H1 (cell line): ENCODE measurements at places on chromosomes 2 and 18. TPM values are rescaled to one million over a fixed set of nuclear protein-coding genes. Genes with fewer than 3 reads are reported as not detected.
A peak's percentile ranks its signal among the peaks of the same experiment; 100 is the strongest.

GRCh38 chr2:70712916-70713315 is 55.1 kb downstream of the ADD2 start:
- no peak for DNase-seq
- H3K4me1 ChIP-seq, result no peaks in the 10 kb centered on the region

DNA sequence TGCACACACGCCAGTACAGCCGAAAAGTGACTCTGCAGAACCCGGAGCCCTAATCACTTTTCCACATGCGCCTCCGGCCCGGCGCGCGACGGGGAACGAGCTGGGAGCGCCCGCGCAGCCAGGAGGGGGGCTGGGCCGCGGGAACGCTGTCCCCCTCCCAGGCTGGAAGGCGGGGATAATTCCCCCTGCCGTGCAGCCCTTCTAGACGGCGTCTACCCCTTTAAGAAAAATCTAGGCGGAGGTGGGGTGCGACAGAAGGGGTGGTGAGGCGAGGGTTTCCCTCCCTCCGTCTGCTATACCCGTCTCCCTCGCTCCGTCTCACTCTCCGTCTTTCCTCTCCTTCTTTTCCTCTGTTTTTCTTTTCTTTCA is 2.4 kb downstream of the CYP26B1 start:
- DNase-seq, result no peak
- H3K4me3 ChIP-seq, result peak overlapping the region; percentile 34
- H3K36me3 ChIP-seq, result no peaks in the 10 kb centered on the region

CUL3 gene
- 111 and 113 TPM in 2 replicates for total RNA-seq

- H3K4me1 ChIP-seq, result peaks cover 10% of the 10 kb centered on the region
- H3K4me3 ChIP-seq, result peak overlapping the region; percentile 3; the same call in 1 of the 2 replicates
- no peaks in the 10 kb centered on the region for H3K36me3 ChIP-seq
- H3K27ac ChIP-seq, result no peak overlapping the region
Measured at GRCh38 chr2:71001981-71002570, 7.4 kb upstream of the TEX261 start.

DNA sequence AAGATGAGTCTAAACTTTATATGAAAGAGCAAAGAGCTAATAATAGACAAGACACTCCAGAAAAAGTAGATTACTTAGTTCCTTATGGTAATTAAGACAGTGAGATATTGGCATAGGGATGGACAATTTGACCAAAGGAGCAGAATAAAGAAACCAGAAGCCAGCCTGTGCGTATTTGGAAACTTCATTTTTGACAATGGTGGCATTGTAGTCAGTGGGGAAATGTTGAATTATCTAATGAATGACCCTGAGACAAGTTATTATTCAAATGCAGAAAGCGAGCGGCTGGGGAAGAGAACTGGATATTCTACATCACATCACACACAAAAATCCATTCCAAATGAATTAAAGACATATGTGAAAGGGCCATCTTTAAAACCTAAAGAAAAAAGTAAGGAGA is 144.3 kb downstream of the DTNB start:
- peaks cover 3% of the 10 kb centered on the region; the same call in 1 of the 2 replicates for H3K36me3 ChIP-seq
- H3K4me1 ChIP-seq, result no peaks in the 10 kb centered on the region
- no peak overlapping the region for H3K27ac ChIP-seq
- DNase-seq, result no peak

DNA sequence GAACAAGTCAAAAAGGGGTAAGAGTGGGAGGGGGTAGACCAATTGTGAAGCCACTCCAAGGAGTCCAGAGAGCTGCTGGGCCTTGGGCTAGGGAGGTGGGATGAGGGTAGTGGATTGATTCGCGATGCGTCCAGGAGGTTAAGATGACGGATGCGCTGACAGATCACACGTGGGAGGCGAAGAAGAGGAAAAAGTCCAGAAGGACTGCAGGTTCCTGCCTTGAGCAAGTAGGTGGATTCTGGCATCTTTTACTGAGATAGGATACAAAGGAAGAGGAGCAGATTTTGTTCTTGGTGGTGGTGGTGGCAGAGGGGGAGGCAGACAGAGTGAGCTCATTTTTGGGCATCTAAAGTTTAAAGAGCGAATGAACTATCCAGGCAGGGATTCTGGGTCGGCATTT is 76.5 kb downstream of the KCTD1 start:
- H3K4me1 ChIP-seq, result no peaks in the 10 kb centered on the region; the same call in 1 of the 2 replicates
- peaks cover 5% of the 10 kb centered on the region; the same call in 1 of the 2 replicates for H3K36me3 ChIP-seq
- no peak overlapping the region for H3K4me3 ChIP-seq
- no peak overlapping the region for H3K27ac ChIP-seq

- no peak overlapping the region for H3K27ac ChIP-seq
- H3K27me3 ChIP-seq, result peaks cover 17% of the 10 kb centered on the region
- no peak for DNase-seq
Measured at GRCh38 chr18:2656981-2657512, 1.5 kb downstream of the SMCHD1 start.

CIB4 gene
- total RNA-seq, result not detected in 2 replicates

EML6 gene
- total RNA-seq, result 1.6 and 2.9 TPM in 2 replicates

GRCh38 chr2:38602136-38602731 is 494 bp downstream of the HNRNPLL start:
- no peaks in the 10 kb centered on the region for H3K36me3 ChIP-seq
- peaks cover 5% of the 10 kb centered on the region; the same call in 1 of the 2 replicates for H3K4me1 ChIP-seq
- H3K27ac ChIP-seq, result peak overlapping the region; percentile 91
- peak overlapping the region; percentile 85 for H3K4me3 ChIP-seq
- no peak for DNase-seq

DNA sequence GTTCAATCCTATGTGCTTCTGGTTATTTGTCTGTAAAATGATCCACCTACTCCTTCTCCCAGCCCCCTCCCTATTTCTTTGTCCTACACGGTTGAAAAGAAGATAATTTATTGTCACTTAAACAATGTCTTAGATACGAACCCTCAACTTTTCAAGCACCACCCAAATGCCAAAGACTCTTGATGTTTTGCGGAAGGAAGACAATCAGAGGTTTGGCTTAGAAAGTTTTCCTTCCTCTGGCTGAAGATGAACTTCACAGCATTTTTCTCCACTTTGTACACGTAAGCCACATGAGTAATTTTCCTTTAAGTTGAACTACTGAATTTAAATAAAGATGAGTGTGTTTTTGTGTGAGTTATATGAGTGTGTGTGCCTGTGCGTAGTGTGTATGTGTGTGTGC is 25.5 kb upstream of the SLC8A1 start:
- no peak for DNase-seq
- no peak overlapping the region for H3K27ac ChIP-seq
- H3K4me1 ChIP-seq, result no peaks in the 10 kb centered on the region
- no peak overlapping the region for H3K4me3 ChIP-seq

DNA sequence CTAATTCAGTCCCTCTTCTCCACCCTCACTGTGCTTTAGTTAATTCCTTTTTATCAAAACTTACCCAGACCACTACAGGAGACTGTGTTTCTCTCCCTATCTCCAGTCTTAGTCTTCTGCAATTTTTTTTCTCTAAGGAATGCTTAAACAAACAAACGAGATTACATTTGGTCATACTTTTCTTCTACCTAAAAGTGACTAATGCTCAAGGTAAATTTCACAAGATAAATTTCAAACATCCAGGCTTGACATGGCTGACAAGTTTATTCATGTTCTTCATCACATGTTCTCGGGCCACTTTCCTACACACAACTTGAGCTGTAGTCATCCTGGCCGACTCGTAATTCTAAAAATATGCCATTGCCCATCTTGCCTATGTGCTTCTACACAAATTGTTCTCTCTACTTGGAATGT is 23.2 kb upstream of the ACSL3 start:
- no peak overlapping the region for H3K27ac ChIP-seq
- no peaks in the 10 kb centered on the region for H3K27me3 ChIP-seq
- no peaks in the 10 kb centered on the region for H3K4me1 ChIP-seq
- no peak for DNase-seq
- H3K36me3 ChIP-seq, result no peaks in the 10 kb centered on the region

- H3K36me3 ChIP-seq, result peaks cover 61% of the 10 kb centered on the region
- no peaks in the 10 kb centered on the region for H3K4me1 ChIP-seq
- no peaks in the 10 kb centered on the region for H3K27me3 ChIP-seq
- H3K4me3 ChIP-seq, result no peak overlapping the region
- H3K27ac ChIP-seq, result no peak overlapping the region
Measured at GRCh38 chr2:240781471-240782220, 38.4 kb downstream of the KIF1A start.

IL36A gene
- not detected in 2 replicates for total RNA-seq

LOXHD1 gene
- total RNA-seq, result not detected in 2 replicates

GRCh38 chr2:96933305-96934181 is 52.8 kb downstream of the FAM178B start:
- 0 out of 2 replicates have a peak, but pooled peaks cover 2% of the 10 kb centered on the region for H3K4me1 ChIP-seq
- no peak for DNase-seq
- H3K36me3 ChIP-seq, result no peaks in the 10 kb centered on the region
- H3K4me3 ChIP-seq, result no peak overlapping the region
- no peak overlapping the region for H3K27ac ChIP-seq

DNA sequence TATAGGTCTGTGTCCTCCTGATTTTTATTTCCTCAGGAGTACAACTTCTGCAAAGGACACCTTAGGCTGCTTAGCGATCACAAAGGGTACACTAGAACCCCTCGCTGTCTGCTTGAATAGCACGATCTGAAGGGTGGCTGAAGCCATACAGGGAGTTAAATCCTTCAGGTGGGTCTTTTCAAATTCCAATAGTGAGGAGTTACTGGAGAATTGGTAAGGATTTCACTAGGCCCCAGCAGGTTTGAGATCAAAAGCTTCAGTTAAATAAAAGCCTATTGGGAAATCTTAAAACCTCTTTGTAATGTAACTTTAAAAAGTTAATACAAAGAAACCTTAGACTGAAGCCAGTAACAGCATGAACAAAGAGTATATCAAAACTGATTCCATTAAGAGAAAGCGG is 613.1 kb downstream of the ZEB2 start:
- peaks cover 16% of the 10 kb centered on the region; the same call in 1 of the 2 replicates for H3K4me1 ChIP-seq
- no peak overlapping the region for H3K27ac ChIP-seq
- H3K27me3 ChIP-seq, result peaks cover 4% of the 10 kb centered on the region; the same call in 1 of the 2 replicates
- no peaks in the 10 kb centered on the region for H3K36me3 ChIP-seq
- no peak for DNase-seq
- no peak overlapping the region for H3K4me3 ChIP-seq

- no peak overlapping the region for H3K4me3 ChIP-seq
- H3K4me1 ChIP-seq, result no peaks in the 10 kb centered on the region
- DNase-seq, result no peak
- no peak overlapping the region for H3K27ac ChIP-seq
- H3K27me3 ChIP-seq, result no peaks in the 10 kb centered on the region
Measured at GRCh38 chr18:79863161-79864005, 65.6 kb downstream of the KCNG2 start.

- H3K36me3 ChIP-seq, result no peaks in the 10 kb centered on the region
- H3K4me1 ChIP-seq, result peaks cover 22% of the 10 kb centered on the region
- DNase-seq, result no peak
- H3K27me3 ChIP-seq, result peaks cover 36% of the 10 kb centered on the region
- no peak overlapping the region for H3K27ac ChIP-seq
Measured at GRCh38 chr2:64857581-64858471, 131.4 kb upstream of the SLC1A4 start.

- H3K27ac ChIP-seq, result no peak overlapping the region
- no peaks in the 10 kb centered on the region for H3K36me3 ChIP-seq
- no peaks in the 10 kb centered on the region for H3K4me1 ChIP-seq
- no peaks in the 10 kb centered on the region for H3K27me3 ChIP-seq
Measured at GRCh38 chr2:49359721-49360406, 205.5 kb upstream of the FSHR start.

DNA sequence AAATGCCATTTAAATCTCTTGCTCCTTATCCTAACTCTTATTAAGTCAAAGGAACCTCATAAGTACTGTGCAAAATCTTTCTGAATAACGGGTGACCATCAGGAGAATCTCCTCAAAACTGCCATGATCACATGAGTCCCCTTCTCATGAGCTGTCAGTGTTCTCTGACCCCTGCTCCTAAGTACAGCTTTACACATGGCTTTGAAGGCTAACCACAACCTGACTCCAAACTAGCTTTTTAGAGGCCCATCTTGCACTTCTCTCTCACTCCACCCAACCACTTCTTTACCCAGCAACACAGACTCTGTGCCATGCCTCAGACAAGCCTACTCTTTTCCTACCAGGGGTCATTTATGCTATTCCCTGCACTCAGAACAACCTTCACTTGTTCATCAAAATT is 253.8 kb downstream of the GPD2 start:
- no peak overlapping the region for H3K4me3 ChIP-seq
- no peak for DNase-seq
- H3K27ac ChIP-seq, result no peak overlapping the region
- H3K36me3 ChIP-seq, result no peaks in the 10 kb centered on the region

- no peaks in the 10 kb centered on the region for H3K27me3 ChIP-seq
- peaks cover 4% of the 10 kb centered on the region for H3K4me1 ChIP-seq
- no peak overlapping the region for H3K4me3 ChIP-seq
- no peak for DNase-seq
- no peaks in the 10 kb centered on the region for H3K36me3 ChIP-seq
- H3K27ac ChIP-seq, result no peak overlapping the region
Measured at GRCh38 chr2:128495996-128496547, 177.4 kb upstream of the HS6ST1 start.

- no peaks in the 10 kb centered on the region for H3K4me1 ChIP-seq
- DNase-seq, result no peak
- no peaks in the 10 kb centered on the region for H3K36me3 ChIP-seq
- no peak overlapping the region for H3K27ac ChIP-seq
Measured at GRCh38 chr2:15965564-15966019, 25.2 kb downstream of the MYCN start.

DNA sequence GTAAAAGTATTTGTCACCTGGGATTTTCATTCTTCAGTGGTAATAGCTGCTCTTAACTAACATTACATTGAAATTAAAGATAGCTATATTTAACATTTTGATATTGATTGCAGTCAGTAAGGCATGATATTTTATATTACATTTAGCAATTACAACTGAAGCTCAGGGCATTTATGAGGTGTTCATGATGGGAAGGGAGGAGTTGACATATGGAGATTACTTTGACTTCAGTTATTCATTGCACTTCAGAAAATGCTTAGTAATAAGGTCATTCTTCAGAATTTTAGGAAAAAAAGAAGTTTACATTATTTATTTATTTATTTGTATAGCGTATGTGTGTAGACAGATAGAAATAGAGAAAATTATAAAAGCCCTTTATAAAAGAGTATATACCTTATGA is 352.0 kb downstream of the GALNT13 start:
- H3K27me3 ChIP-seq, result no peaks in the 10 kb centered on the region; the same call in 1 of the 2 replicates
- no peak overlapping the region for H3K4me3 ChIP-seq
- no peak for DNase-seq
- no peaks in the 10 kb centered on the region for H3K4me1 ChIP-seq

SLC14A1 gene
- total RNA-seq, result not detected in 2 replicates

GRCh38 chr2:207772081-207772843 is 2.6 kb upstream of the FZD5 start:
- H3K36me3 ChIP-seq, result peaks cover 13% of the 10 kb centered on the region
- H3K27ac ChIP-seq, result 0 out of 2 replicates have a peak overlapping the region, but pooled peaks have one; percentile 46
- no peak overlapping the region for H3K4me3 ChIP-seq
- no peaks in the 10 kb centered on the region for H3K27me3 ChIP-seq

- H3K27ac ChIP-seq, result no peak overlapping the region
- H3K27me3 ChIP-seq, result no peaks in the 10 kb centered on the region
- H3K4me1 ChIP-seq, result peaks cover 4% of the 10 kb centered on the region; the same call in 1 of the 2 replicates
- DNase-seq, result no peak
Measured at GRCh38 chr2:25590921-25591505, 82.4 kb downstream of the DTNB start.

FAHD2B gene
- total RNA-seq, result 36.9 and 39.4 TPM in 2 replicates

GRCh38 chr2:237161189-237161588 is 75.5 kb downstream of the COPS8 start:
- no peaks in the 10 kb centered on the region; the same call in 1 of the 2 replicates for H3K4me1 ChIP-seq
- H3K36me3 ChIP-seq, result no peaks in the 10 kb centered on the region
- H3K4me3 ChIP-seq, result no peak overlapping the region
- no peaks in the 10 kb centered on the region for H3K27me3 ChIP-seq
- no peak overlapping the region for H3K27ac ChIP-seq
- DNase-seq, result no peak
